RWPE1 (cell line): ENCODE measurements at places on chromosomes 11 and 22.
A peak's percentile ranks its signal among the peaks of the same experiment; 100 is the strongest.

DNA sequence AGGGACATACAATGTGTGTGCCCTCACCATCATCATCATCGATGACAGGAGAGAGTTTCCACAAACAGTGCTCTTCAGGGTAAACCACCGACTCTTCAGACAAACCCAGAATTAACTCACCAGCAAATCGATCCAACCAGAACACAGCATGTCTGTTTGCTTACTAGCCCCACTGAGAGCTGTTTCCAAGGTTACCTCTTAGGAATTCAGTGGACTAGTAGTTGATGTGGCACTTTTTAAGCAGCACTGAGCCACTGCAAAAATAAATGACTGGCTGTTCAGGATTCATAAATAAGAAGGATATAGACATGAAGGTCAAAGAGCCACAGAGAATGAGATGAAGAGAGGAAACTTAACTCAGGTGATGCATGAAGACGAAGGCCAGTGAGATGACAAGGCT is 83.1 kb downstream of the PARVA start:
- DNase-seq: no peak

- no peak for DNase-seq
Measured at GRCh38 chr11:132111316-132111715, 740.9 kb downstream of the NTM start.

DNA sequence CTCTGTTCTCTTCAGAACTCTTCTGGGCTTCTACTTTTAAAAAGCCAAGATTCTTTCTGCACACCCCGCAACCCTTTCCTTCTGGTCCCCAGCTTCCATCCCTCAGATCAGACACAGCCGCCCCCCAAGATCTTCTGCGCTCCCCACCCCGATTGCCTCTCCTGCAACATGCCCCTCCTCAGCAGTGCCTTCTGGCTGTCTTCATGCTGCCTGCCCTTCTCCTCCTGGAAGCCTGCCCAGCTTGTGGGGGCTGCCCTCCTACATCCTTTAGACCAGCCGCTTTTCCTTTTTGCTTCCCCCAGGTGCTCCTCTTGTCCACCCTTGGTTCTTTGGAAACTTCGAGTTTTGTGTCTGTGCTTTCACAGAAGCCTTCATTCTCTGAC is 144.2 kb downstream of the FEZ1 start:
- DNase-seq: no peak

- peak; percentile 3 for DNase-seq
Measured at GRCh38 chr11:73461335-73461840, 85.2 kb downstream of the RELT start.

DNA sequence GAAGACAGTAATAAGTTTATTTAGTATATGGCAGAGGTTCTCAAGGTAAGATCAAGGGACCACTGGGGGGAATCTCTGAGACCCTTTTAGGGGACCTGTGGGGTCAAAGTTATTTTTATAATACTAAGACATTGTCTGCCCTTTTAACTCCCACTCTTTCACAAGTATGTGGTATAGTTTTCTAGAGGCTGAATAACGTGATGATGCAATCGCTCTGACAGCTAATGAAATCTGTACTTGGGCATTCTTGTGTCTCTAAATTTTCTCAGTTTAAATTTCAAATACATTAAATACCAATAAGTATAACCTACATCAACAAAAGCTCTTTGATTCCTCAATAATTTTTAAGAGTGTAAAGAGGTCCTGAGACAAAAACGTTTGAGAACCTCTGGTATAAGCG is 147.9 kb downstream of the ATG16L2 start:
- DNase-seq: no peak
